ENCODE measurements at places on chromosomes 11 and 22.

DNA sequence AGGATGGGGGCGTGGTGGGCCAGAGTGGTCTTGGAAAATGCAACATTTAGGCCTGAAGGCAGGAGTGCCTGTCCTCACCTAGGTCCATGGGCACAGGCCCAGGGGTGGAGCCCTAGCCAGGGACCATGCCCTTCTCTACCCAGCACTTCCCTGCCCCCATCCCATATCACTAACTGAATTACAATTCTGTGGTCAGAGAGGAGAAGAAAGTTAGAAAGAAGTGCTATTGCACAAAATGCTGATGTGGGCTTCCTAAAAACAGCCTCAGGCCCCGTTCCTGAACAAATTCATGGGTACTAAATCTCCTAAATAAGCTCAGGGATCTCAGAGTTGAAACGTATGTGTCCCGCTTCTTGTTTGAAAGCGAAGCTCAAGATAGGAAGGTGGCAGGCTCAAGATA, 3.5 kb upstream of the ASRGL1 start:
- H3K27ac ChIP-seq = no peak overlapping the region

- no peaks in the 10 kb centered on the region for H3K27me3 ChIP-seq
- DNase-seq = no peak
- no peak overlapping the region for H3K27ac ChIP-seq
- no peak overlapping the region for H3K4me3 ChIP-seq
- H3K36me3 ChIP-seq = no peaks in the 10 kb centered on the region
Measured at GRCh38 chr11:4975436-4975835, 19.2 kb upstream of the OR51L1 start.

DNA sequence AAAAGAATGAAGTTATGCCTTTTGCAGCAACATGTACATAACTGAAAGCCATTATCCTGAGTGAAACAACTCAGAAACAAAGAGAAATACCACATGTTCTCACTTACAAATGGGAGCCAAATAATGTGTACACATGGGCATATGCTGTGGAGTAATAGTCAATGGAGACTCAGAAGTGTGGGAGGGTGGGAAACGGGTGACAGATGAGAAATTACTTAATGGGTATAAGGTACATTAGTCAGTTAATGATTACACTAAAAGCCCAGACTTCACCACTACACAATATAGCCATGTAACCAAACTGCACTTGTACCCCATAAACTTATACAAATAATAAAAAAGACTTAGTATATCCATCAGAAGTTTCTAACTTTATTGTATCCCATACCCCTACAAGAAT, 674.1 kb upstream of the ARHGAP42 start:
- no peaks in the 10 kb centered on the region for H3K4me1 ChIP-seq
- H3K27me3 ChIP-seq = no peaks in the 10 kb centered on the region
- DNase-seq = no peak
- H3K36me3 ChIP-seq = no peaks in the 10 kb centered on the region
- no peak overlapping the region for H3K4me3 ChIP-seq

GRCh38 chr11:132802947-132803346, 729.4 kb downstream of the OPCML start:
- H3K27me3 ChIP-seq = peaks cover 12% of the 10 kb centered on the region
- no peak overlapping the region for H3K4me3 ChIP-seq
- H3K4me1 ChIP-seq = no peaks in the 10 kb centered on the region
- no peaks in the 10 kb centered on the region for H3K36me3 ChIP-seq
- no peak for DNase-seq
- H3K27ac ChIP-seq = no peak overlapping the region

GRCh38 chr22:44423556-44424358, 74.3 kb downstream of the RTL6 start:
- H3K4me1 ChIP-seq = no peaks in the 10 kb centered on the region
- H3K27ac ChIP-seq = no peak overlapping the region
- no peak overlapping the region for H3K4me3 ChIP-seq
- H3K27me3 ChIP-seq = peaks cover 14% of the 10 kb centered on the region

GRCh38 chr11:94595076-94595475, 27.9 kb downstream of the PIWIL4 start:
- H3K4me3 ChIP-seq = no peak overlapping the region
- no peak overlapping the region for H3K27ac ChIP-seq
- no peaks in the 10 kb centered on the region for H3K27me3 ChIP-seq
- H3K4me1 ChIP-seq = no peaks in the 10 kb centered on the region

GRCh38 chr11:95680169-95680929, 109.2 kb downstream of the FAM76B start:
- peak overlapping the region; percentile 53 for H3K4me3 ChIP-seq
- H3K4me1 ChIP-seq = peaks cover 54% of the 10 kb centered on the region
- H3K36me3 ChIP-seq = no peaks in the 10 kb centered on the region
- H3K27ac ChIP-seq = peak overlapping the region; percentile 60

DNA sequence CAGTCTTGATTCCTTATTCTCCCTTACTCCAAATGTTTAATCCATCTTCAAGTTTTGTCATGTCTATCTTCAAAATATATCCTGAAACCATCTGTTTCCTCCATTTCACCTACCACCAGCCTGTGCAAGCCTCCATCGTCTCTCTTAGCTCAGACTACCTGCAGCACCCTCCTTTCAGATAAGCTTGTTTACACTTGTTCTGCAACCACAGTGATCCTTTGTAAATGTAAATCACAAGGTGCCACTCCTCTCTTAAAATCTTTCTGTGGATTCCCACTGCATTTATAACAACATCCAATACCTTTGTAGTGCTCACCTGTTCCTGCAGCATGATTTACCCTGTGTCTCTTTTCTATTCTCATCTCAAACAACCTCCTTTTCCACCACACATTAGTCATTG, 31.8 kb upstream of the GPR83 start:
- H3K27me3 ChIP-seq = no peaks in the 10 kb centered on the region
- no peaks in the 10 kb centered on the region for H3K4me1 ChIP-seq
- no peak overlapping the region for H3K27ac ChIP-seq

DNA sequence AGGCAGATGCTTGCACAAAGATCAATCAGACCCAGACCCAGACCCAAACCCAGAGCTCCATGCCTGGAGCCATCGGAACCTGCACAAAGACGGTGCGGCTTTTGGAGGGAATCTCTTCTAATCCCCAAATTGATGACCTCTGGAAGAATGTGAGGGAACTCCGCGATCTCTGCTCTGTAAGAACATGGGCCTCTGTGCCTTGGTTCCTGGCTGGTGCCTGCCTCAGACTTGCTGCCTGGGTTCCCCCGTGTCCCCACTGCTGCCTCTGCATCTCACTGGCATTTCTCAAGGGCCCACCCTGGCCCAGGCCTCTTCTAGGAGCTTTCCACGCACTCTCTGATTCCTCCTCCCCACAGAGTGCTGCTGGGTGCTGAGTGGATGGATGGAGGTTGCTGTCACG, 1044.4 kb downstream of the TBC1D22A start:
- no peaks in the 10 kb centered on the region for H3K4me1 ChIP-seq
- no peak overlapping the region for H3K4me3 ChIP-seq
- DNase-seq = no peak
- no peak overlapping the region for H3K27ac ChIP-seq

- no peak for DNase-seq
- H3K4me3 ChIP-seq = no peak overlapping the region
- no peaks in the 10 kb centered on the region for H3K27me3 ChIP-seq
- H3K36me3 ChIP-seq = no peaks in the 10 kb centered on the region
- no peak overlapping the region for H3K27ac ChIP-seq
Measured at GRCh38 chr11:43200031-43200430, 111.8 kb upstream of the API5 start.

- H3K27me3 ChIP-seq = peaks cover 35% of the 10 kb centered on the region
- H3K27ac ChIP-seq = no peak overlapping the region
- DNase-seq = no peak
- H3K4me3 ChIP-seq = peak overlapping the region; percentile 52
- H3K4me1 ChIP-seq = peaks cover 19% of the 10 kb centered on the region
Measured at GRCh38 chr11:107928767-107929507, 689 bp downstream of the RAB39A start.

DNA sequence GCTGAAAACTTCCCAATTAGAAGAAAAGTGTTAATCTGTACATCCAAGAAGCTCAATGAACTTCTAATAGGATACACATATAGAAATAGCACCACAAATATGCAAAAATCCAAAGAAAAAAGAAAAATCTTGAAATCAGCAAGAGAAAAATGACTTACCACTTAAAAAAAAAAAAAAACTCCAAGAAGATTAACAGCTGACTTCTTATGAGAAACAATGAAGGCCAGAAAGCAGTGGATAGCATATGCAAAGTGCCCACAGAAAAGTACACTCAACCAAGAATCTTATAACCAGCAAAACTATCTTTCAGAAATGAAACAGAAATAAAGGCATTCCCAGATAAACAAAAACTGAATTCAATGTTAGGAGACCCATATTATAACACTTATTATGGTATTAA, 29.9 kb upstream of the OR5B12 start:
- H3K27me3 ChIP-seq = no peaks in the 10 kb centered on the region
- H3K4me1 ChIP-seq = no peaks in the 10 kb centered on the region
- no peak overlapping the region for H3K27ac ChIP-seq
- DNase-seq = no peak
- peaks cover 32% of the 10 kb centered on the region for H3K36me3 ChIP-seq

DNA sequence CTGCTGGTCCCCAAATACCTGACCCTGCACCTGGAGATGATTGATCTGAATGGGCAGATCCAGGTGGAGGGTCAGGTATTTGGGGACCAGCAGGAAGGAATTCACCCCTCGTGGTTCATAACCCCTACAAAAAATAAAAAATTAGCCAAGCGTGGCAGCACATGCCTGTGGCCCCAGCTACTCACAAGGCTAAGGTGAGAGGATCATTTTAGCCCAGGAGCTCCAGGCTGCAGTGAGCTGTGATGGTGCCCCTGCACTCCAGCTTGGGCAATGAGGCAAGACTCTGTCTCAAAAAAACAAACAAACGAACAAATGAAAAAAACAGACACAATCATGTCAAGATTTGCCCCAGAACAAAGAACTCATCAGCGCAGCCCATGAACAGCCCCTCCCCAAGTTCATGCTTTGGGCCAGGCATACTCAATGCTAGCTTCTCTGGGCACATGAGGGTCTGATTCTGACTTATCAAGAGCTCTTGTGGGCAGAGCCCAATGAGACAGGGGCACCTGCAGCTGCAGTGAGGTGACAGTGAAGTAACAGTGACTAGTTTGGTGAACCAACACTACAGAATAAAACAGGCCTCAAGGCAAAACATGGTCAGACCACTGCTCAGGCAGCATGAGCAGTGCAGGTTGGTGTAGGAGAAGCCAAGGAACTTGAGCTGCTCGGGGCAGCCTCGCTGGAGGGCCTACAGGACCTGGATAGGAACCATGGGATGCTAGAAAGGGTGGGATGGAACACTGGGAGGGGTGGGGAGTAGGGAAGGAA, 10.2 kb upstream of the FCHSD2 start:
- no peaks in the 10 kb centered on the region for H3K27me3 ChIP-seq
- no peak overlapping the region for H3K4me3 ChIP-seq
- peaks cover 95% of the 10 kb centered on the region for H3K4me1 ChIP-seq
- DNase-seq = no peak
- H3K36me3 ChIP-seq = no peaks in the 10 kb centered on the region

- no peak for DNase-seq
- no peak overlapping the region for H3K4me3 ChIP-seq
- H3K4me1 ChIP-seq = peaks cover 16% of the 10 kb centered on the region
- H3K27me3 ChIP-seq = no peaks in the 10 kb centered on the region
Measured at GRCh38 chr11:12131943-12132789, 21.8 kb downstream of the MICAL2 start.

- peaks cover 33% of the 10 kb centered on the region for H3K36me3 ChIP-seq
- H3K27me3 ChIP-seq = no peaks in the 10 kb centered on the region
- H3K27ac ChIP-seq = peak overlapping the region; percentile 70
- H3K4me1 ChIP-seq = peaks cover 39% of the 10 kb centered on the region
- no peak for DNase-seq
Measured at GRCh38 chr11:65432686-65433582, 10.3 kb downstream of the NEAT1 start.

GRCh38 chr11:45563171-45563570, 102.3 kb downstream of the CHST1 start:
- no peaks in the 10 kb centered on the region for H3K36me3 ChIP-seq
- H3K4me1 ChIP-seq = no peaks in the 10 kb centered on the region
- peaks cover 5% of the 10 kb centered on the region for H3K27me3 ChIP-seq
- H3K27ac ChIP-seq = no peak overlapping the region

DNA sequence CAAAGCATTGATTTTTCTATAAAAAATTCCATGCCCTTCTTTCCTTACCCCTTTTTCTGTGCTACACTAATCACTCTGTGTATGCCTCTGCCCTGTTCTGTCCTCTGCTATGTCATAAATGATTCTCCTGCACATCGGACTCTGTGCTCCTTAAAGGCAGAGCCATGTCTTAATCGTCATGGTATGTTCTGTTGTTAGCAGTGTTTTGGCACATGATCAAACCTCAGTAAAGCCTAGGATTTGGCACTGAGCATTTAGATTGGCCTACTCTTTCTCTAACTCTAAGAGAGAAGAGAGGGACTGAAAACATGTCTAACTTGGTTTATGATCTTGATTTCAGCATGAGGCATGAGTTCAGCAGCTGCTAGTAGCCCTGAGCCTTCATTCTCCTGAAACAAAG, 266.9 kb downstream of the AASDHPPT start:
- no peaks in the 10 kb centered on the region for H3K27me3 ChIP-seq
- H3K27ac ChIP-seq = no peak overlapping the region
- H3K4me1 ChIP-seq = no peaks in the 10 kb centered on the region
- no peak for DNase-seq
- H3K4me3 ChIP-seq = no peak overlapping the region
- H3K36me3 ChIP-seq = peaks cover 4% of the 10 kb centered on the region

DNA sequence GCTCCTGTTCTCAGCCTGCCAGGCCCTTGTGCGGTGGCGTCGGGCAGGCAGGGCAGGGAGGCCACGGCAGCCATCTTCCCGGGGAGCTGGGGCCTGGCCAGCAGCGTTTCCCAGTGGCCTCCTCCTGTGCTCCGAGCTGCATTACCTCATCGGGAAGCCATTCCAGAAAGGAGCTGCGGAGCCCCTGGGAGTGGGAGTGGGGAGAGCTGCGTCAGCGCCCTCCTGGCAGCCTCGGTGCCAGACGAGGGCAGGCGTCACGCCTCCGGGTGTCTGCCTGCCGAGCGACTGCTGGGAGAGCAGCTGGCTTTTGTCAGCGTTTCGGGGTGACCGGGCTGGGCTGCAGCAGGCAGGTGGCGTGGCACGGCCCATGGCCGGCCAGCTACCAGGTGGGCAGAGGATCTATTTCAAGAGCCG, 30.9 kb upstream of the WNT7B start:
- no peaks in the 10 kb centered on the region for H3K27me3 ChIP-seq
- peaks cover 16% of the 10 kb centered on the region for H3K4me1 ChIP-seq
- no peak for DNase-seq

GRCh38 chr22:44193535-44193891, 12.8 kb downstream of the PARVG start:
- H3K4me3 ChIP-seq = peak overlapping the region; percentile 80
- H3K36me3 ChIP-seq = no peaks in the 10 kb centered on the region
- peak overlapping the region; percentile 30 for H3K27ac ChIP-seq

- H3K27ac ChIP-seq = no peak overlapping the region
- DNase-seq = no peak
- peaks cover 5% of the 10 kb centered on the region for H3K27me3 ChIP-seq
Measured at GRCh38 chr11:58923300-58923788, 15.9 kb upstream of the GLYATL1 start.

DNA sequence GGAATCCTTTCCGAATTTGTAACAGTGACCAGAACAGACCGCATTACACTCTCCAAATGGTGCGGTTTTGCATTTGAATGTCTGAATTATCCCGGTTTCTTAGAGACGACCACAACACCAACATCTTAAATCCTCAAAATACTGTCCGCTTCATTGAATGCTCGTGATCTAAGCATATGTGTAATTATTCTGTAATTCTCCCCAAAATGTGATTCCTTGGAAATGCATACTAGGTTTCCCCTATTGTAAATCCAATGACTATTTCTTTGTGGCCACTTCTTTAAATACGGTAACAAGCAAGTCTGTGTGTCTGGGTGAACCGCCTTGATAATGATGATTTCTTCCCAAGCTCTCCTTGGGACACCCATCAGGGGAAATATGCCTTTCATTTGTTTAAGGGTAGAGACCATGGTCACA, 87.3 kb upstream of the DBX1 start:
- no peaks in the 10 kb centered on the region for H3K4me1 ChIP-seq
- H3K27me3 ChIP-seq = peaks cover 11% of the 10 kb centered on the region
- H3K27ac ChIP-seq = no peak overlapping the region

Data from naive thymus-derived CD8-positive, alpha-beta T cell (primary cell).